ENCODE measurements at places on chromosomes 3 and 15.

GRCh38 chr3:13004376-13004775, 68.9 kb downstream of the IQSEC1 start:
- peak; percentile 31 for DNase-seq

- DNase-seq, result no peak
These were observed 563.5 kb downstream of the PDCD6IP start for GRCh38 chr3:34361921-34362320.

DNA sequence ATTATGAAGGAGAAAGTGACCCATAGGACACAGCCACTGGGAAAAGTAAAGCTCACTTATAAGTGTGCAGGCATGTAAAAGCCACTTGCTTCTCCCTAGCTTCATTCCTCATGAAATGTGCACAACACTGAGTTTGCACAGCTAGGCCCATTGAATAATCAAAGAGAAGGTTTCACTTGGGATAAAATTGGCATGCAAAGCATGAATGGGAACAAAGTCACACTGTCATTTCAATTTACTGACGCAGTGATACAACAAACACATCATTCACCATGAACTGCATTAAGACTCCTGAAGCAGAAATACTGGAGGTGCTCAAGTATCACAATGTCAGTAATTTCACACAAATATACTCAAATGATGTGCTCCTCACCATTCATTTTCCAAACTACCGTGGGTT, 61.1 kb downstream of the KCNMB2 start:
- no peak for DNase-seq

- DNase-seq, result no peak
These were observed 29.9 kb upstream of the FBN1 start for GRCh38 chr15:48675436-48675835.

DNA sequence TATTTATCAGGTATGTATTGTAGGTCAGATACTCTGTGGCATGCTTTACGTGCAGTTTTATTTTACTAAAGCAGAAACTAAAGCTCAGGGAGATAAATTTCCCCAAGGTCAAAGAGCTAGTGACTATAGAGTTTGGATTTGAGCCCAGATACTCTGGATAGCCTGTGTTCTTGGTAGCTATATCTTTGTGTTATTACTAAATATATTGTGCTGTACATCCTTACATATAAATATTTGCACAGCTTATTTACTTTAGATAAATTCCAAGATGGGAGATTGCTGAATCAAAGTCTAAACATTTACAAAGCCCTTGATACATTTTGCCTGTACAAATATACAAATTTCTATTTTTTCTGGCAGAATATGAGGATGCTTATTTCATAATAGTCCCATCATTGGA, 660.9 kb upstream of the NAALADL2 start:
- no peak for DNase-seq

DNA sequence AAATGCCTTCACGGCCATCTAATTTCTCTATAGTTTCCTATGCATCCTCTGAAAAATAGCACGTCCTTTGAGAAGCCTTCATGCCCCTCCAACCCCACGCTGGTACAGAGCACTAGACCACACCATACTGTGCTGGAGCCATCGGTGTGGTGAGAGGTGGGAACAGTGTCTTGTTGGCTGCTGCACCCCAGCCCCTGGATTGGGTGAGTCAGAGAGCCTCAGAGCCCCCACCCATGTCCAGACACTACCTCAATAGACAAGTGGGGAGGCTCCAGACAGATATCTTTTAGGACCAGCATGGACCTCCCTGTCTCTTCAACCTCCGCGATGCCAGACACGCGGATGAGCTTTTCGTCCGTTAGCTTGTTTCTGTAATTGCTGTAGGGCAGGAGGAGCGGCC, 12.1 kb upstream of the TGM5 start:
- no peak for DNase-seq

DNA sequence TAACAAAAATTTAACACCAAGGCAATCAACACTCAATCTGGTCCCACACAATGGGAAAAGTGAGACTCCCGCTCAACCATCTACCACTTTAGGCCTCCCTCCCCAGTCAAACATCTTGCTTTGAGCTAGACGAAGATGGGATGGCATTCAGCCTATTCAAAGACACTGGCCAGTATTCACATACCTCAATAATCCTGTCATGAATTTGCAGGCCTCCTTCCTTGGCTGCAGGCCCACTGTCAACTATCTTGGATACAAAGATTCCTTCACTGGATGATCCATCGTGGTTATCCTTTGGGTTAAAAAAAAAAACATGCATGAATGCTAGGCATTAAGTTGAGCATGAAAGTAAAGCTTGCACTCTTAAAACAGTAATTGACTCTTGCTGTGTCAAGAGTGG, 22.6 kb downstream of the PDZRN3 start:
- DNase-seq, result no peak

DNA sequence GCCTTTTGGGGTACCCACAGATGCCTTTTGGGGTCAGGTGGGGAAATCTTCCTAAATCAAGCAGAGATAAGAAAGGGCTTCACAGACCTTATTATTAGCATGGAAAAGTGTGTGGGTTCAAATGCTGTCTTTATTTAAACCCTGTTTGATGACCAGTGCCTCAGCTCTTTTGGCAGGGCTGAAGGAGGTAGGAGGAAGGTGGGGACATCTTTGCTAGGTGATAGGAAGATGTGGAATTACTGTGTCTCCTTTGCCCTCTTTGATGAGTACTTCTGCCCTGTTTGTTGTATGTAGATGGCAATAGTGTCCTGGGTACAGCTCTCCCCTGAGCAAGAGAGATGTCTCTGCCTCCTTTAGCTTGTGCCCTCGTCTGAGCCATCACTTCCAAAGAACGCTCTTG, 333.3 kb upstream of the ROPN1 start:
- no peak for DNase-seq

DNA sequence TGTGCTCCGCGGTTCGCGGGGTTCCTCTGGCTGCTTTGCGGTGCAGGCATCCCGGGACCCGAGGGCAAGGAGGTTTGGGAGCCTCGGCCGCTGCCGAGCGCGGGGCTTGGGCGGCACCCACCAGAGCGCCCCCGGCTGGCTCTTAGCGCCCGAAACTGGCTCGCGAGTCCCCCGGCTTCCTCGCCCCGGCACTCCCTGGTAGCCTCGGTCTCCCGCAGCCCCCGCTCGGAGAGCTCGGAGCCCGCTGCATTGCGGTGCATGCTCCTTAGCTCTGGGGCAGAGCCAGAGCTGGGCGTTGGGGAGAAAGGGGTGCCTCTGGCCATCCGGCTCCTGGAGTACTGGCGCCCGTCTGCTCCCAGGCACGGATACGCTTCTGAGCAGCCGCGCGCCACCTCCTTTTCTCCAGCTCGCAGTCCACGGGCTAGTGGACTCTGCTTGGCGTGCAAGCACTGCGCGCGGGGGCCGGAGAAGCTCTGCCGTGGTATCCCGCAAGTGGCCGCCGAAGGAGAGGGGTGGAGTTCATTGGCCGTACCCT, 753 bp downstream of the EPHB1 start:
- DNase-seq, result peak; percentile 85

- no peak for DNase-seq
These were observed 1064.6 kb upstream of the CADM2 start for GRCh38 chr3:83894223-83894622.

GRCh38 chr15:27617013-27617412, 482.1 kb downstream of the OCA2 start:
- no peak for DNase-seq

GRCh38 chr3:22045882-22046281, 294.9 kb upstream of the ZNF385D start:
- DNase-seq, result no peak

- DNase-seq, result peak; percentile 29
These were observed 256.5 kb downstream of the THRB start for GRCh38 chr3:24237971-24238706.
